ENCODE measurements at places on chromosomes 11 and 22. TPM values are rescaled to one million over a fixed set of nuclear protein-coding genes. Genes with fewer than 3 reads are reported as not detected.

DNA sequence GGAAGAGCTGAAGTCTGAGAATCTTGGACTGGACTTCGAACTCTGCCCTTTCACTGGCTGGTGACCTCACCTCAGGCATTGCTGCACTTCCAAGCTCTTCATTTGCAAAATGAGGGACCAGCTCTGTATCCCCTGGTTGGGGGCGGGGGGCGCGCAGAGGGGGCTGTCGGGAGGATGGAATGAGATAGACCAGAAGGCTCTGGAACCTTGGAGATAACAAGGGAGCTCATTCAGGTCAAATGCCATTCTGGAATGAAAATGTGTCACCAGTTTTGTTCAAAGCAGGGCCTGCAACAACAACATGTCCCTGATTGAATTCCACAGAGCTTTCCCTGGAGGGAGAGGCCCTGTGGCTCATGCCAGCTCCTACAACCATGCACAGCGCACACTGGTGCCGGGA is 370.5 kb downstream of the MN1 start:
- DNase-seq: no peak

GRCh38 chr11:119108146-119108856 is 1.2 kb downstream of the C2CD2L start:
- peak; percentile 41 for DNase-seq

- DNase-seq: no peak
Measured at GRCh38 chr11:83629775-83630174, 343.6 kb upstream of the CCDC90B start.

- no peak for DNase-seq
Measured at GRCh38 chr11:127931803-127932202, 655.6 kb downstream of the ETS1 start.

- DNase-seq: no peak
Measured at GRCh38 chr22:46557736-46558480, 20.5 kb upstream of the CELSR1 start.

DNA sequence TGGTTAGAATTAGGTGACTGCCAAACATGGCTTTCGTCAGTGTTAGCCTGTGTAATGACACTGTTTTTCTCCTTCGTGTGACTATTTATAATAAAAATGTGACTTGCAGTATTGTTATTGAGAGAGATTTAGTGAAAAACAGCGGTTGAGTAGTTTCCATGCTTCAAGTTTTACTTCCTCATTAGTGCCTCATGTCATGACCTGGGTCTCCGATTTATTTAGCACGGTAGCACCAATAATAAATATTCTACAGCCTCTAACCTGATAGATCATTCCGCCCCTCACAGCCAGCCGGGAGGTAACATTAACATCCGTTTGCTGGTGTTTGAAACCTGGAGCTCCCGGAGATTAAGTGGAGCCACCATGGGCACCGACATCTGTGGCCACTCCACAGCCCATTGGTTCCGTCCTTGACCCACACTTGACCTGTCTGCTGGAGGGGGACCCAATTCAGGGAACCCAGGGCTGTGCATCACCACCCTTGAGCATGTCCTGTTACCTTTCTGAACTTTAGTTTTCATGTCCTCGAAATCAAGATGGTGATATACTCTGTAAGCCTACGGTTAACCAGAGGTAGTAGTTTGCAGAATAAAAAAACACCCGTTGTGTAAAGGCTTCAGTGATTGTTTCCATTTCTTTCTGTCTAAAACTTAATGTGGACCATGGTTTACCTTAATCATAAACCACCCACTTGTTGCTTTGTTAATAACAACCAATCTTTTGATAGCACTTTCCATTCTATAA is 104.1 kb downstream of the ATXN10 start:
- no peak for DNase-seq

- DNase-seq: peak; percentile 41
Measured at GRCh38 chr11:122981388-122982264, at the start of gene BSX. BSX (minus strand) TSS chr11:122981834; CDS start chr11:122981671, 163 bp downstream.

- DNase-seq: no peak
Measured at GRCh38 chr11:40130427-40130826, 1329.0 kb downstream of the LRRC4C start.

DNA sequence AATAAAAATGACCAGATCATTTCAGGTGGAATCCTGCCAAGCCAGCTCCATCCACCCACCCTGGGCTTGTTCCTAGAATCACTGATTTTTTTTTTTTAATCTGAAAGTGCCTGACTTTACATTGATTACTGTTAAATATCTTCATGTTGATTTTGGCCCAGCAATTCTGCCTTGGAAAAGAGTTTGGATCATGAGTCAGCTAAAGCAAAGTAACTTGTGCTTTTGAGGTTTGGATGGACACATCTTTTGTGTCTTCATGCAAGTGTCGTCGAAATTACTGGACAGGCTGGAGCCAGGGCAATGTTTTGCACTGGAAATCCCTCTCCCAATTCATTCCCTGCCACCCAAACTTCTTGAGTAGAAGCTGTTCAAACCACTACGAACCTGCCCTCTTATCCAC is 164.0 kb upstream of the SYT13 start:
- DNase-seq: no peak

GRCh38 chr11:1168721-1169161 is 11.0 kb downstream of the MUC5AC start:
- DNase-seq: no peak

GRCh38 chr11:60344146-60344545 is 17.1 kb downstream of the MS4A6E start:
- no peak for DNase-seq

- no peak for DNase-seq
Measured at GRCh38 chr11:18669219-18669596, 29.4 kb upstream of the TMEM86A start.

DNA sequence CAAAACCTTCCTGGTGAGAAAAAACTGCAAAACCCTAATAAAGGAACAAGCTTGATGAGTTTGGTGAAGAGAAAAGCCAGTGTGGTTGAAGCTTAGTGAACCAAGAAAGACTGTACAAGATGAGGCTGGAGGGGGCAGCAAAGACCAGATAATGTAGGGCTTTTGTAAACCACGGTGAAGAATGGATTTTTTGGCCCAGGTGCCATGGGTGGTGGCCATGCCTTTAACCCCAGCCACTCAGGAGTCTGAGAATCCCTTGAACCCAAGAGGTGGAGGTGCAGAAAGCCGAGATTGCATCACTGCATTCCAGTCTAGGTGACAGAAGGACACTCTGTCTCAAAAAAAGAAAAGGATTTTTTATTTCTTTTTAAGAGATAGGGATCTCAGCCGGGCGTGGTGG is 5.0 kb upstream of the ZDHHC5 start:
- no peak for DNase-seq

The C11orf91 gene
- not detected for total RNA-seq

The MAML2 gene
- total RNA-seq: 38.3 TPM

The SCN3B gene
- total RNA-seq: not detected

The HOATZ gene
- total RNA-seq: not detected

The LSP1 gene
- 327 TPM for total RNA-seq

The ACRV1 gene
- total RNA-seq: not detected

The AQP11 gene
- 0.35 TPM for total RNA-seq

The CD3E gene
- 581 TPM for total RNA-seq

The B3GAT1 gene
- total RNA-seq: 0.44 TPM
